Cardiac septum (tissue), 1 donor: ENCODE measurements at places on chromosomes 7 and 10. TPM values are rescaled to one million over a fixed set of nuclear protein-coding genes. Genes with fewer than 3 reads are reported as not detected.

DNA sequence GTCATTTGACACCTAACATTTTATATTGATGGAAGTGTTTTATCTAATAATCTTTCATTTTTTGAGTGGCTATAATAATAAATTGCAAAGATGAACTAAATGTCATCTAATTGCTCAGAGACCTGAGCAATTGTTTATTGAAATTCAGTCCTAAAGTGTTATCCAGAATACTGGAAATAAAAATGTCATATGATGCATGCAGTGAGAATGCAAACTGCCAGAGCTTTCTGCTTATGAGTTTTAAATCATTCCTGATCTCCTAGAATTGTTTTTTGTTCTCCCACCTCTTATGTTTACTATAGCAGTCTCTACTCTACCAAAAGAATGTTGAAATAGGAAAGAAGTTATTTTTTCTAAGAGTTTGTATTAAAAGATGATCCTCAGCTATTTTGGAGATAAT lies 116.7 kb downstream of the FOXP2 start:
- DNase-seq, result no peak

The POLR2J2 gene
- total RNA-seq, result 6.5 TPM

DNA sequence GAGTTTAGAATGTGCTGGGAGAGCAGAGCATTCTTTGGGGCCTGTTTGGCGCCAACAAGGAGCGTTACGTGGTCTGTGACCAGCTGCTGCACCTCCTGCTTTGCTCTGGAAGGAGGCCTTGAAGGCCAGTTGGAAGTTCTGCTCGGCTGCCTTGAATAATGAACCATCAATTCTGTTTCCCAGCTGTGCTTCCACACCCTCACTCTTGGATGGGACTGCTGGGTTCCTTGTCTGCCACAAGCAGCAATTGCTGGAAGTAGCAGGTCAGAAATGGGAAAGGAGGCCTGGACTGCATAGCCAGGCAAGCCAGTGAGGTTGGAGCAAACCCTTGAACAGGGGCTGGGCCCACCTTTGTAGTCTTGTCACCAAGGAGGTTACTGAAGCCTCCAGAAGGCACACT lies 86.6 kb upstream of the INSYN2A start:
- DNase-seq, result no peak

GRCh38 chr7:99499371-99499720 lies 735 bp downstream of the ZNF394 start:
- DNase-seq, result no peak

GRCh38 chr10:117472872-117473271 lies 69.7 kb upstream of the EMX2 start:
- DNase-seq, result no peak

GRCh38 chr10:27695706-27696105 lies 49.9 kb downstream of the MKX start:
- DNase-seq, result no peak
